Ureter (tissue), 1 donor: ENCODE measurements at places on chromosomes 11 and 22. TPM values are rescaled to one million over a fixed set of nuclear protein-coding genes. Genes with fewer than 3 reads are reported as not detected.
A peak's percentile ranks its signal among the peaks of the same experiment; 100 is the strongest.

- DNase-seq = no peak
Measured at GRCh38 chr11:80393210-80393609, 952.4 kb upstream of the TENM4 start.

GRCh38 chr22:44728761-44729324 lies 23.5 kb upstream of the ARHGAP8 start:
- no peak for DNase-seq

DNA sequence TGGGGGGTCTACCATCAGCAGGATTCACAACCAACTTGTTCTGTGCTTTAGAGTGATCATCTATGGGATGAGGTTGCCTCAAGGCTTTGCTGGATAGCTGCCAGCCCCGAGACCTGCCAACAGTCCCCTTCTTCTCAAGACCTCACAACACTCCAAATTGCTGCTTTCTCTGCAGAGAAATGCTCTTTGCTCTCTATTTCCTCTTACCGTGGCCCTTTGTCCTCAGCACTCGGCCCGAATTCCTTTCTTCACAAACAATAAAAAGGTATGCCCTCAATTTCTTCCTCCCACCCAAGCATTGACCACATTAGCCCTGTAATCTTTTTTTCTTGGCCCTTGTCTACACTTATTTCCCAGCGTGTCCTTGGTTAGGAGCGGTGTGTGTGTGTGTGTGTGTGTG lies 147.4 kb upstream of the SNX19 start:
- no peak for DNase-seq

GRCh38 chr11:68840661-68841653 lies 759 bp downstream of the CPT1A start:
- DNase-seq = peak; percentile 59

- no peak for DNase-seq
Measured at GRCh38 chr11:76902121-76903014, 41.6 kb downstream of the ACER3 start.

- no peak for DNase-seq
Measured at GRCh38 chr11:59271247-59271755, 58.6 kb upstream of the MPEG1 start.

GRCh38 chr22:49852898-49853894 lies at the start of gene ZBED4:
ZBED4 (plus strand) TSS chr22:49853844; CDS start chr22:49883663, 29,819 bp downstream.
- peak; percentile 97 for DNase-seq

DNA sequence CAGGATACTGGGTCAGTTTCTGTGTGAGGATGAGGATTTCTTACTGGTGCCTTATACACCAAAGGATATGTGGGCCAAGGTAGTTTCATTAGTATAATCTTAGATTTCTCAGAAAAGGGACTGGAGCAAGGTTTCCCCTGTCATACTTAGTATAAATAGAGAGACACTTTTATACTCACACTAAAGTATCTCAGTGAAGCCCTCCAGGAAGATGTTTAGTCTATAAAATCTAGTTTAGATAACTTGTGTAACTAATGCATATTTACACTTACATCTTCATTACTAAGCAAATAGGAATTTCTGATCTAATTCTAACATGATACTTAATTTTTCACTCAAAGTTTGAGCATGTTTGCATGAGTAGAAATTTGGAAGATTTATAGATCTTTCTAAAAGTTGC lies 11.1 kb downstream of the EMSY start:
- no peak for DNase-seq

GRCh38 chr22:46813816-46814597 lies 51.6 kb downstream of the TBC1D22A start:
- no peak for DNase-seq

- no peak for DNase-seq
Measured at GRCh38 chr11:106063009-106063408, 14.1 kb downstream of the KBTBD3 start.

GRCh38 chr22:36829370-36830002 lies 12.7 kb upstream of the PVALB start:
- DNase-seq = no peak

DNA sequence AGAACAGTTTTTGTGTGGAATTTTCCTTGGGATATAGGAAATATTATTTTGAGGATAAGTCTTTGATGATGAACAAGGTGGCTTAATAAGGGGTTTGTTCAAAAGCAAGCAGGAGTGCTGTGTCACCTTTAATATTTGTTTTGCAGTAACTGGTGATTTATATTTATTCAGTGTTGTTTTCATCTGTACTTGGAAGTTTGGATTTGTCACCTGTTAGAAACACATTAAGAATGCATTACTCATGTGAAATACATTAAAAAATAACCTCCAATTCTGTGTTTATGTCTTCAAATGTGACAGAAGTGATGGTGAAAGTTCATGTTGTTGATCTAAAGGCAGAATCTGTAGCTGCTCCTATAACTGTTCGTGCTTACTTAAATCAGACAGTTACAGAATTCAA lies 70.5 kb downstream of the DKK3 start:
- no peak for DNase-seq

GAS2 gene
- total RNA-seq = 12.6 TPM

LINC01488 gene
- not detected for total RNA-seq

USP28 gene
- 28.7 TPM for total RNA-seq

VSIG2 gene
- total RNA-seq = 215 TPM

ARHGAP8 gene
- 33.7 TPM for total RNA-seq
